Right kidney (tissue), 9 donors: ENCODE measurements at places on chromosomes 7 and 10.

DNA sequence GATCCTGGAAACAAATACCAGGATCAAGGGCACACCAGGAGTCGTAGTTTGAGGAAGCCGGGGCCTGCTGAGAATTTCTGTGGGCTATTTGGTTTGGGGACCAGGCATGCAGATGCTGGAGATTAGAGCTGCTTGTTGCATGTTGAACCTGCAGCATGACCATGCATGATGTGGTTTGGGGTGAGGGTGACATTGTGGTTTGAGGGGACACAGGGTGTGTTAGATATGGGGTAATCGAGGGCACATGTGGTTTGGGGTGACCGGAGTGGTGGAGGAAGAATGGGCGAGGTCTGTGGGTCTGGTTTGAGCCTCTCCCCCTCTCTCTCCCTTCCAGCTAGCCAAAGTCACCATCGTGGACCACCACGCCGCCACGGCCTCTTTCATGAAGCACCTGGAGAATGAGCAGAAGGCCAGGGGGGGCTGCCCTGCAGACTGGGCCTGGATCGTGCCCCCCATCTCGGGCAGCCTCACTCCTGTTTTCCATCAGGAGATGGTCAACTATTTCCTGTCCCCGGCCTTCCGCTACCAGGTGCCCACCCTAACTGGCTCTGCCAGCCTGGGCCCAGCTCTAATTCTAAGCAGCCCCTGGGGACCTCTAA, 10.2 kb downstream of the NOS3 start:
- no peak for DNase-seq

DNA sequence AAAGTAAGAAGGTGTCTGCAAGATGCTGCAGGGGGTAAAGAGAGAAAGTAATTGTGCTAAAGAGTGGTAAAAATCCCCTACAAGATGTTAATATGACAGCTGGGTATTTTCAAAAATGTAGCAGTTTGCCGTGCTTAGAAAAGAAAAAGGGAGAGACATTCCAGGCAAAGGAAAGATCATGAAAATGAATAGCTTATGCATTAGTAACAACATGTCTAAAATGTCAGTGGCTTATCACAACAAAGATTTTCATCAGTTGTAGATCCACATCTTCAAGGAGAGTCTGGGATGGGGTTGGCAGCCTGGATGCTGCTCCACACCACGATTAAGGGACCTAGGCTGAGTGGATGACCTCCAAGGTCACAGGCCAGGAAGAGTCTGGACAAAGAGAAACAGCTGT, 920.9 kb downstream of the GRID1 start:
- no peak for DNase-seq

DNA sequence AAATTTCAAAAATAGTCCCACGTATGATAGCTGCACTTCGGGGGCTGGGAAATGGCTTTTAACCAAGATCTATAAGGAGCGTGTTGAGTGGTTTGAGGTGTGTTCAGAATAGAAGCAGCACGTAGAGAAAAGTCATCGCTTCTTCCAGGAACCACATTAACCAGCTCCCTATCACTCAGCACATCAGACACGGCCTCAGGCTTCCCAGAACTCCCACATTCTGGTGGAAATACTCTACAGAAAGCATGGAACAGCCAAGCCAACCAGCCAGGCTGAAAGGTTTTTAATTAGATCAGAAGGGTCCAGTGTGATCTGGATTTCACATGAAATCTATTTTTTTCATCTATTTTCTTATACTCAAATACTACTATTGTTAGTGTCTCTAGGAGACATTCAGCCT, 231.5 kb upstream of the NRP1 start:
- no peak for DNase-seq

- DNase-seq = no peak
These were observed 139.0 kb downstream of the LRRN3 start for GRCh38 chr7:111229916-111230315.

DNA sequence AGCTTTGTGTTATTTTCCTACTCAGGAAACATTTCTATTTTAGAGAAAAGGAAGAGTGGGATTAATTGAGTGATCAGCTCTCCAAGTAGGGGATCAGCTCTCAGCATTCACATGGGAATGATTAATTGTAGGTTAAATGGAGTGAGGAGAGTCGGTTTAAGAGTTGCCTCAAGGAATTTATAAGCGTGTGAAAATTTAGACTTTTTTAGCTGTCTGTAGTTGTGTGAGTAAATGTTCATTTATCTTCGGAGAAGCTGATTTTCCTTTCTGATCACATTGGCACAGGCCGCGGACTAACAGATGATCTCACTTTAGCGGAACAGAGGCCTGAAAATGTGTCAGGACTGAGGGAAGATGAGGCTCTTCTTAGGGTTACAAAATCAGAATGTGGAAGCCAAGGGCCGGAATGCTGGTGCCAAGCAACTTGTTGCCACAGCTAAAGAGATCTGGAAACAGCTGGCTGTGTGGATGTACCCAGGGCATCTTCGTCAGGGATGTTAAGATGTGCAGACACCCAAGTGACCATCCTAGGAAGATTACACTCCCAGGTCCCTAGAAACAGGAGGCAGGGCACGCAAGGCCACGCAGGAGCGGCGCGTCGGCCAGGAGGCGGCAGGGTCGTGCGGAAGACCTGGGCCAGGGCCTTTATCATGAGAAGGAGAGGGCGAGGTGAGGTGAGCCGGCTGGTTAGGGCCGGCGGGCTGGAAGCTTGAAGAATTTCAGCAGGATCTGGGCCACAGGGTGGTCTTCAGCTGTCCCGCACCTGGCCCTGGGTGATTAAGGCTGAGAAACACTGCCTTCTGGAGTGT, 35.1 kb upstream of the TTYH3 start:
- DNase-seq = no peak

- no peak for DNase-seq
These were observed 6.4 kb downstream of the TAS2R41 start for GRCh38 chr7:143484119-143484518.

DNA sequence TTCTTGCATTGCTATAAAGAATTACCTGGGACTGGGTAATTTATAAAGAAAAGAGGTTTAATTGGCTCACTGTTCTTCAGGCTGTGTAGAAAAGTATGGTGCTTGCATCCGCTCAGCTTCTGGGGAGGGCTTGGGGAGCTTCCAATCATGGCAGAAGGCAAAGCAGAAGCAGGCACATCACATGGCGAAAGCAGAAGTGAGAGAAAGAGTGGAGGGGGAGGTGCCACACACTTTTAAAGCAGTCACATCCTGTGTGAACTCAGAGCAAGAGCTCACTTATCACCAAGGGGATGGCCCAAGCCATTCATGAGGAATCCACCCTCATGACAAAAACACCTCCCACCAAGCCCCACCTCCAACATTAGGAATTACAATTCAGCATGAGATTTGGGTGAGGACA, 303.5 kb downstream of the OTUD1 start:
- DNase-seq = no peak

DNA sequence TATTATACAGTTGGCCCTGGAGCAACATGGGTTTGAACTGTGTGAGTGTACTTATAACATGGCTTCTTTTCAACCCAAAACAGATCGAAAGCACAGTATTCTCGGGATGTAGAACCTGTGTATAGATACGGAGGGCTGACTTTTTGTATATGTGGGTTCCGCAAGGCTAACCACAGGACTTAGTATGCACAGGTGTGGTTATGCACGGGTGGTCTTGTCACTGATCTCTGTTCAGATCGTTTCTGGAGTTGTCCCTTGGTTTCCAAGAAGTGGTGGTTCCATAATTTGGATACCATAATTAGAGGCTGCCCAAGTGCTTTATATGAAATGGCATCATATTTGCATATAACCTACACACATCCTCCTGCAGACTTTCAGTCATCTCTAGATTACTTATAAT, 10.9 kb upstream of the BHLHA15 start:
- no peak for DNase-seq

DNA sequence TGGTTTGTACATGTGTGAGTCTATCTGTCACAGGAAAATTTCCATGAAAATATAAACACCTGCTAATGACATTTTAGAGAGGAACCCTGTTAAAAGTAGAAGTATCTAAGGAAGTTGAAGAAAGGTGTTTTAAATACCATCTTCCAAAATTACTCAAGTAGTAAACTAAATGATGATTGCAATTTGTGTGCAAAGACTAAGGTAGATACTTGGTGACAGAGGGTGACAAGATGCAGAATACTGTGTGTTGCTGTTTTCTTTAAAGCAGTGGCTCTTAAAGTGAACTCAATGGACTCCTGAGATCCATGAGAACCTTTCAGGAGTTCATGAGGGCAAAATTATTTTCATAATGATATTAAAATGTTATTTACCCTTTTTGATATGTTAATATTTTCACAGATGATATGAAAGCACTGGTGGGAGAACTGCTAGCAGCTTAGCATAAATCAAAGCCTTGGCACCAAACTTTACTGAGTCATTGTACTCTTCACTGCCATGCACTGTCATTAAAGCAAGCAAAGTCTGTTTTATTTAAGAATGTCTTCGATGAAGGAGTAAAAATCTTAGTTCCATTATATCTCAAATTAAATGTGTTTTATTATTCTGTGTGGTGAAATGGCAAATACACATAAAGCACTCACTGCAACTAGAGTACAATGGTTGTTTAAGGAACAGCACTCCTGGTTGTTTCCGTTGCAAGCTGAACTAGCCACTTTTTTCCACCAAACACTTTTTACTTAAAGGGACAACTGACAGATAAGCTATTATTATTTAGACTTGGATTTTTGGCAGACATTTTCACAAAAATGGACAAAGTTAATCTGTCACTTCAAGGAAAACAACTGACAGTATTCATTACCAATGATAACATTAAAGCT, 133.7 kb downstream of the LRRN3 start:
- DNase-seq = no peak

DNA sequence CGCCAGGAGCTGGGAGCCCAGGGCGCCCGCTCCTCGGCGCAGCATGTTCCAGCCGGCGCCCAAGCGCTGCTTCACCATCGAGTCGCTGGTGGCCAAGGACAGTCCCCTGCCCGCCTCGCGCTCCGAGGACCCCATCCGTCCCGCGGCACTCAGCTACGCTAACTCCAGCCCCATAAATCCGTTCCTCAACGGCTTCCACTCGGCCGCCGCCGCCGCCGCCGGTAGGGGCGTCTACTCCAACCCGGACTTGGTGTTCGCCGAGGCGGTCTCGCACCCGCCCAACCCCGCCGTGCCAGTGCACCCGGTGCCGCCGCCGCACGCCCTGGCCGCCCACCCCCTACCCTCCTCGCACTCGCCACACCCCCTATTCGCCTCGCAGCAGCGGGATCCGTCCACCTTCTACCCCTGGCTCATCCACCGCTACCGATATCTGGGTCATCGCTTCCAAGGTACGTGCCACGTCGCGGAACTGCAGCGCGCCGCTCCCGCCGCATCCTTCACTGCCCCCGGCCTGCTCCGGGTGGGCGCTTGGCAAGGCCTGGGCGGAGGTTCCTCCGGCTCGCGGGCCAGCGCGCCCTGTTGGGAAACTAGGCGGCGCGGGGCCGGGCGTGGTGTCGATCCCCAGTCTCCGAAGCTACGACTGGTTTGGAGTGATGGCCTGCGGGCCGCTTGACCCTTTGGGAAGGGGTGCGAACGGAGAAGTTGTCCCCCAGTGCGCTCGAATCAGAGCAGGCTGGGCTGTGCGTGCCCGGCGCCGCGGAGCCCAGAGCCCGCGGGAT, 868 bp downstream of the EMX2 start:
- peak; percentile 76 for DNase-seq

GRCh38 chr7:37441386-37441760, 7.3 kb downstream of the ELMO1 start:
- no peak for DNase-seq

DNA sequence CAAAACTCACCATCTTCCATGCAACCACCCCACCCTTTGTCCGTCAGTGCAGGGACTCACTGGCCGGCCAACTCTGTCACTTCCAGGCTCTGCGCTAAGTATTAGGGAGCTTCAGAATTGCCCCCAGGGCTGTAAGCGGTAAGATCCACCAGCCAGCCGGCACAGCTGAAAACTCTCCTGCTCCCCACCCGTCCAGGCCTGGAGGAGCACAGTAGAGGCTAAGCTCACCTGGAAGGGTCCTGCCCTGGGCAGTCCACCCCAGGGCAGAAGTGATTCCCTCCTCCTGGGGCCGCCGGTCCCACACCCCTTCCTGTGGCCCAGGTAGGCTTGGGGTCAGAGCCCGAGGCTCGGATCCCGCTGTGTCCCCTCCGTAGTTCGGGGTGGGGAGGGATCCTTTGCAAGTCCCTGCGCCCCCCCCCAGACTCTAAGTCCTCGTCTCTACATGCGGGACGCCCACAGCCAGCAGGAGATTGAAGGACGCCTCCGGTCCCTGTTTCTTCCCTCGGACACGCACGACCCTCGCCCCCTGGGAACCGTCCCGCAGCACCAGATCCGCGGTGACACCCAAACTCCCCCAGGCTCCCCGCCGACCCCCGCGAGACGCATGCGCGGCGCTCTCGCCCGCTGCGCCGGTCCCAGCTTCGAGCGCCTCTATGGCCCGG, 138.9 kb downstream of the ARHGAP22 start:
- no peak for DNase-seq

- DNase-seq = no peak
These were observed 103.5 kb downstream of the INSYN2A start for GRCh38 chr10:127092916-127093315.

- DNase-seq = no peak
These were observed 569 bp downstream of the CAV1 start for GRCh38 chr7:116525298-116525912.

- DNase-seq = no peak
These were observed 64.4 kb downstream of the VSTM4 start for GRCh38 chr10:49050906-49051305.

GRCh38 chr7:22156205-22156604, 200.7 kb downstream of the RAPGEF5 start:
- DNase-seq = no peak

GRCh38 chr7:10815546-10815945, 158.1 kb upstream of the PHF14 start:
- no peak for DNase-seq

GRCh38 chr7:128210590-128211570, 30.2 kb upstream of the LEP start:
- no peak for DNase-seq

GRCh38 chr10:63684257-63684936, 163.2 kb downstream of the REEP3 start:
- DNase-seq = no peak

DNA sequence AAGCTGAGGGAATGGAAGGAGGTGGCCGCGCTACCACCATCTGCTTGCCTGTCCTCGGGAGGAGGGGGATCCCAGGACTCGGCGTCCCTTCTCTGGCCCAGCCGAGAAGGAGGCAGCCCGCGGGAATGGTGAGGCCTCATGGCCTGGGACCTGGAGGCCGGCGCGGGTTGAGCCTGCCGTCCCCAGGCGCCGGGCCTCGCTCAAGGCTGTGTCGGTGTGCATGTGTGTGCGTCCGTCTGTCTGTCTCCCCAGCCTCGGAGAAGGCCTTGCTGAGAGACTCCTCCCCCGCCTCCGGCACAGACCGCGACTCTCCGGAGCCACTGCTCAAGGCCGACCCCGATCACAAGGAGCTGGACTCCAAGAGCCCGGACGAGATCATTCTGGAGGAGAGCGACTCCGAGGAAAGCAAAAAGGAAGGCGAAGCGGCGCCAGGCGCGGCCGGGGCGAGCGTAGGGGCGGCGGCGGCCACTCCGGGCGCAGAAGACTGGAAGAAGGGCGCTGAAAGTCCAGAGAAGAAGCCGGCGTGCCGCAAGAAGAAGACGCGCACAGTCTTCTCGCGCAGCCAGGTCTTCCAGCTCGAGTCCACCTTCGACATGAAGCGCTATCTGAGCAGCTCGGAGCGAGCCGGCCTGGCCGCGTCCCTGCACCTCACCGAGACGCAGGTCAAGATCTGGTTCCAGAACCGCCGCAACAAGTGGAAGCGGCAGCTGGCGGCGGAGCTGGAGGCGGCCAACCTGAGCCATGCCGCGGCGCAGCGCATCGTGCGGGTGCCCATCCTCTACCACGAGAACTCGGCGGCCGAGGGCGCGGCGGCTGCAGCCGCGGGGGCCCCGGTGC, 1.3 kb downstream of the HMX3 start:
- DNase-seq = peak; percentile 83

GRCh38 chr10:22852712-22853353, 75.0 kb upstream of the ARMC3 start:
- DNase-seq = no peak
